ENCODE measurements at places on chromosomes 2 and 18.
A peak's percentile ranks its signal among the peaks of the same experiment; 100 is the strongest.

DNA sequence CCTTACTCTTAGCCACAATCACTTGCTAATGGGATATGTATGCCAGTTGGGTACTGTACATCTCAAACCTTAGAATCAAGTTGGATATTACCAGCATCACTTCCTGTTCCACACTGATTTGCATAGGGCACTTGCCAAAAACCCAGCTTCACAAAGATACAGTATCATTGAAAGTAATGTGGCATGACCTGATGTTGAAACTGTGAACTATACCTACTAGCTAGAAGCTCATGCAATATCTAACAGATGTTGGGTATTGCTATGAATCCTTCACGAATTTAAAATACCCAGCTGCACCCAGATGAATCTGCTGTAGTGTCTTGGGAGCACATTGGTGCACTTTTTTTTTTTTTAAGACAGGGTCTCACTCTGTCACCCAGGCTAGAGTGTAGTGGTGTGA is 6.5 kb upstream of the STAMBP start:
- no peak for DNase-seq

GRCh38 chr2:9388199-9388681 is 35.1 kb downstream of the ITGB1BP1 start:
- no peak for DNase-seq

DNA sequence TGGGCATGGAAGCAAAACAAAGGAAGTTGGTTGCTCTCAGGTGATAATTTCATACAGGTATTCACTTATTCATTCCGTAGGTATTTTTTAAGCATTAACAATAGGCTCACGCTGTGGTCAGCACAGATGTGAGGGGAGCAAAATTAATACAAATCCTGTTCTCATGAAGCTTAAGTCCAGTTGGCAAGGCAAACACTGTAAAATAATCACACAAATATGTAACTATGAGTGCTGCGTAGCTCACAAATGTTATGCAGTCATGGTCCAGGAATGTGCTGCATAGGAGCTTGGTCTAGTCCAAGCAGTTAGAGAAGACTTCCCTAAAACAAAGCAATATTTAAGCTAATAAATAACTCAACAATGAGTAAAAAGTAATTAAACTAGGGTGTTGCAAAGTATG is 23.9 kb downstream of the SP5 start:
- DNase-seq, result peak; percentile 73

DNA sequence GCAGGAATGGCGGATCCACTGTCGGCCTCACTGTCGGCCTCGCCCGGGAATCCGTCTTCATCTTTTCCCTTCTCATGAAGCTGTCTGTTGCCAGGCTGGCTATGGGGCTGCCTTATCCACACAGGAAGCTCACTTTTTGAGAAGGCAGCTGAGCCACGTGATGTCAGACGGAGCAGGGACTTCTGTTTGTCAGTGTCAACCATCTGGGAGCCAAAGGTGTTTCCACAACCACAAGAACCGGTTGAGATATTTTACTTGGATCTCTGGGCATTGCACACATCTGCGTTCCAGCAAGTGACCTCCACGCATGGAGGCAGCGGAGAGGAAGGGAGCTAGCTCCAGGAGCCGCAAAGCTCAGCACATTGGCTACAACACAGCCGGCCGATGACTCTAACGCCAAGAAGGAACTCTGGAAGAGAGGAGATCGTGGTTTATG is 27.4 kb upstream of the TAF1B start:
- no peak for DNase-seq

- no peak for DNase-seq
Measured at GRCh38 chr2:151766437-151767153, 32.3 kb upstream of the NEB start.

DNA sequence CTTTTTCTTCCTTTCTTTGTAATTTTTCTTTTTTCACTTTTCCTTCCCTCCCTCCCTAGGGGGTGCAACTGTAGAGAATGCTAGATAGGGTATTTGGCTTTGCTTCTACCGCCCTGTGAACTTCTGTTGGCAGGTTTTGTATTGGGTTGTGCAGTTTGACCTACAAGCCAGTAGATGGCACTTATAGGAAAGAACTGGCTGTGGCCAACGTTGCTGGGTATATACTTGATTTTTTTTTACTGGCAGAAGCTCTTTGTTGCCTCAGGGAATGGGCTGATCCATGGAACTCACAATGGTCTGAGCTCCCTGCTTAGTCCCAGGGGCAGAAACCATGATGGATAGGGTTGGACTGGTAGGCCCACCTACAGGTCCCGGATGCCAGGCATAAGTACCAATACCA is 1019.5 kb upstream of the LRRTM1 start:
- no peak for DNase-seq

- no peak for DNase-seq
Measured at GRCh38 chr18:27564066-27564465, 379.0 kb upstream of the CHST9 start.

DNA sequence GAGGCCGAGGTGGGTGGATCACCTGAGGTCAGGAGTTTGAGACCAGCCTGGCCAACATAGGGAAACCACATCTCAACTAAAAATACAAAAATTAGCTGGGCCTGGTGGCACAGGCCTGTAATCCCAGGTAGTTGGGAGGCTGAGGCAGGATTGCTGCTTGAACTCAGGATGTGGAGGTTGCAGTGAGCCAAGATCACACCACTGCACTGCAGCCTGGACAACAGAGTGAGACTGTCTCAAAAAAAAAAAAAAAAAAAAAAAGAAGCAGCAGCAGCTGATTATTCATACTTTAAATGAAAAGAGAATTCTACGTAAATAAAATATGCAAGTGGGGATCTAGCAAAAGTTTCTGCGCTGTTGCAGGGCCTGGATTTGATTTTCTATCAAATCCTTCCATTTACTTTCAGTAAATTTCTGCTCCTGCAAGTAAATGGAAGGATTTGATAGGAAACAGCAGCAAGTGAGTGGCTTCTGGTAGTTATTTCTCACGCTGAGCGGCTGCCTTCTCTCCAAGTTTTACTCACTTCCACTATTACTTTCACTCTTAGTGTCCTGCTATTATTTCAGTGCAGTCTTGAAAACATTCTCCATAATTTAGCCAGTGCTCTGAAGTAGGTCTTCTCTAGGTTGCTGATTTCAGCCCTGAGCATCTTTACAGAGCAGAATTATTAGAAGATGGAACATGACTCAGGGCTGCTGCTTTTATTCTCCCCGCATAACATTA is 68.4 kb downstream of the SLC16A14 start:
- no peak for DNase-seq

DNA sequence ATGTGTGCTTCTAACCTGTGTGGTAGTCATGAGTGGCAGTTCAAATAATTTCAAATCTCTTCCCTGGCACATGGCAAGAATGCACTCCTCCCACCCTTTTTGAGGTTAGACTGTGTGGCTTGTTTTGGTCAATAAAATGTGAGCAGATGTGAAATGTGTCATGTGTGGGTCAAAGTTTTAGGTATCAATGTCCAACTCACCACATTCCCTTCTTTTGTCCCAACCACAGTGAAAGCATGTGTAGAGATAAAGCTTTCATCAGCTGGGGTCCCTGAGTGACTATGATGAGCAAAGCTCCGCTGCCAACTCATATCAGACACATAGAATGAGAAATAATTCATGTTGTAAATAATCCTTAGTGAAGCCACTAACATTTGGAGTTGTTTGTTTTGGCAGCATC is 118.2 kb downstream of the PAX3 start:
- no peak for DNase-seq

DNA sequence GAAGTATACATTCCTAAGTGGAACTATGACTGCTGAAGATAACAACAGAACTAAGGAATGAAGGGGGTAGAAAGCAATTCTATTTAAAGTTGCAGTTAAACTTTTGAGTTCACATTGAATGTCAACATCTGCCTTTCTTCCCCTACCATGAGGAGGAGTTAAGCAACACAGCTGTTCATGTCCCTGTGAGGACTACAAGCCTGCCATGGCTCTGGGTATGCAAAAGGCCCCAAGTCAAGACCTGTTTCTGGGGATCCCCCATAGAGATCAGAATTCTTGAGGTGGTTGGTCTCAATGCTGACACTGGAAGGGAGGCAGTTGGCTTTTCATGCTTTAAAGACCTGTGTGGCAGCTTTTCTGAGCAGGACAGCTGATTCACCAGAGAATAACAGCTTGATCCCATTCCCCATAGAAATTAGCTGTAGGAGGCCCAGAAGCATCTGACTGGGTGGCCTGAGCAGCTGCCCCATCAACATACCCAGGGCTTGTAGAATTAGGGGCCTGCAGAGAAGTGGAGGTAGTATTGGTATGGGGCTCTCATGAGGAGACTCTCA is 131.0 kb downstream of the SETBP1 start:
- no peak for DNase-seq

- DNase-seq, result peak; percentile 72
Measured at GRCh38 chr2:150609831-150610582, 122.5 kb upstream of the RND3 start.

- no peak for DNase-seq
Measured at GRCh38 chr2:11030036-11030435, 118.3 kb downstream of the KCNF1 start.

DNA sequence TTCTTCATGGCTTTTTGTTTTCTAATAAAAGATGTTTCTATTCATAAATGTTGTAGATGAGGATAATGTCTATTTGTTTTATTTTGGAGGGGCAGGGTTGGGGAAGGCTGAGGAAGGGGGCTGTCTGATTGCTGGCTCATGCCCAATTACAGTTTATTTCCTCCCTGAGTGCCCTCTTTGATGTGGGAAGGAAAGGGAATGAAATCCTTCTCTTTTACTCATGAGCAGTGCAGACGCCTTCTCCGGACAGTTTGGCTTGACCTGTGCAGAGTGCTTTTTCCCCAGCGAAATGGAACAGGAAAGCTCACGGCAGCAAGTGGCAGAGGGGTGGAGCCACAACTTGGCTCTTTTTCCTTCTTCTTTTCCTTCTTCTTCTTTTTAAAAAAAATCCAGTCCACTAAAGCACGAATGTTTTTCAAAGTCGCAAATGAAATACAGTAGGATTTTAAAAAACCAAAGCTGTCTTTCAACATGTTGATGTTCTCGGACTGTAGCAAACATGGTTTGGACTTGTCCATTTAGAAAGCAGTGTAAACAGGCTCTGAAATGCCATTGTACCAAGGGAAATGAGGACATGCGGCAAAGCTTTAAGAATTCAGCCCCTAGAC is 34.5 kb downstream of the RAB31 start:
- DNase-seq, result no peak

DNA sequence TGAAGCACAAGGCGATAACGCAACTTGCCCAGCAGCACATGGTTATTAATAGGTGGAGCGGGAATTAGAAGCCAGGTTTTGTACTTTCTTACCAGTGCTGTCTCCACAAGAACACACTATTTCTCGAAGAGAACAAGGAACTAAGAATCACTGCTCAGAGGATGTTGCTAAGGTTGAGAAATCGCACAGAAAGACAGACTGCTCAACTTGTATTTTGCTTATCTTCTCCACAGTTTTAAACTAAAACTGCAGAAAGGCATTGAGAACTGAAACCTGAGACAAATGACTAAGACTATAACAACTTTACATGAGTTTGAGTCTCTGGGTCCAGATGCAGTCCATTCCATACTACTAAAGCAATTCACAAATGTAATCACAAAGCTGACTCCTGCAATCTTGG is 6.2 kb downstream of the PRKD3 start:
- DNase-seq, result peak; percentile 83

GRCh38 chr18:8826971-8827370 is 121.6 kb downstream of the MTCL1 start:
- DNase-seq, result no peak

- no peak for DNase-seq
Measured at GRCh38 chr18:57930476-57930875, 113.5 kb upstream of the NEDD4L start.

DNA sequence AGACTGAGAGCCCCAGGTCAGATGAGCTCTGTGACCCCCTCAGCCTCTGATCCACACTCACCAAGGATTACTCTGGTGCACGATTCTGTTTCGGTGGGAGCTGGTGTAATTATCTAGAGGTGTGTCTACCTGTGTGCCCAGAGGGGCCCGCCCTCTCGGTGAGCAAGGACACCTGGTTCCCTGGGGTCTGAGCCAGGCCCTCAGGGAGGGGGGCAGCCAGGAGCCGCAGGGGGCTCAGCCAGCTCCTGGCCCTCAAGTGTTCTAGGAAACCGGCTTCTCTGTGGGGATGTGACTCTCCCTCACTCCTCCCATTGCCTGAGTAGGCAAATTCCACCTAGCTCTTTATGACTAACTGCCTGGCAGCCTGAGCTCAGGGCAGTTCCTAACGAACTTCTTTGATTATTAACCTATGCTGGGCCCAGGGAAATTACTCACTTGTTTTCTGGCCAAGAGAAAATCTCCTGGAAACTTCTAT is 17.4 kb downstream of the AGAP1 start:
- DNase-seq, result peak; percentile 55

DNA sequence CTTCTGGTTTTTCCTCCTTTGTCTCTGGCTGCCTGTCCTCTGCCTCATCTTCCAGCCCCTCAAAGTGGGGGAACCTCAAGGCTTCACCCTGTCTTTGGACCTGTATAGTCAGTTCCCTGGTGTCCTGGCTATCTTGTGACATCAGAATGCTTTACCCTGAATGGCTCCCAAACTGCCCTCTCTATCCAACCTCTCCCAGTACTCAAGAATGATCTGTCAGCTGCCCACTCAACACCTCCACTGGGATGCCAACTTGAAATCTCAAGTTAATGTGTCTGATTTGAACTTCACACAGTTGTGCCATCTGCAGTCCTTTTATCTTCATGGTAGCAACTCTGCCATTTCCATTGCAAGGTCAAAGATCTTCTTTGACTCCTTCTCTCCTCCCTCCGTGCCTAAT is 43.8 kb downstream of the UBE2F start:
- no peak for DNase-seq

DNA sequence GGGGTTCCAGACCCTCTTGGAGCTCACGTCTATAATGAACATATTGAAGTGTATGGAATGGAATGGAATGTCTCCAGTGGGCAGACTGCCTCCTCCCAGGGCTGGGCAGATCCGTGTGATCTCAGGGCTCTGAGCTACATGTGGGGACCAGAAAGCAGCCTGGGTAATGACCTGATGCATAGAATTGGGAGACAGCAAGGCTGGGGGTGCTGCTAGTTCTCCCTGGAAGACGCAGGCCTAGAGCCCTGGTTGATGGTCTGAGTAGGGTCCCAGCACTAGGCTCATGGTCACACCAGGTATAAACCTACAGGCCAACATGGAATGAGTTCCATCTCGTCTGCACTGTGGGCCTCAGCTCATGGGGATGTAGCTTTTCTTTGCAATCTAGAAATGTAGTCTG is 46.7 kb downstream of the ACAA2 start:
- DNase-seq, result no peak
